ENCODE measurements at places on chromosomes 12 and 14.

DNA sequence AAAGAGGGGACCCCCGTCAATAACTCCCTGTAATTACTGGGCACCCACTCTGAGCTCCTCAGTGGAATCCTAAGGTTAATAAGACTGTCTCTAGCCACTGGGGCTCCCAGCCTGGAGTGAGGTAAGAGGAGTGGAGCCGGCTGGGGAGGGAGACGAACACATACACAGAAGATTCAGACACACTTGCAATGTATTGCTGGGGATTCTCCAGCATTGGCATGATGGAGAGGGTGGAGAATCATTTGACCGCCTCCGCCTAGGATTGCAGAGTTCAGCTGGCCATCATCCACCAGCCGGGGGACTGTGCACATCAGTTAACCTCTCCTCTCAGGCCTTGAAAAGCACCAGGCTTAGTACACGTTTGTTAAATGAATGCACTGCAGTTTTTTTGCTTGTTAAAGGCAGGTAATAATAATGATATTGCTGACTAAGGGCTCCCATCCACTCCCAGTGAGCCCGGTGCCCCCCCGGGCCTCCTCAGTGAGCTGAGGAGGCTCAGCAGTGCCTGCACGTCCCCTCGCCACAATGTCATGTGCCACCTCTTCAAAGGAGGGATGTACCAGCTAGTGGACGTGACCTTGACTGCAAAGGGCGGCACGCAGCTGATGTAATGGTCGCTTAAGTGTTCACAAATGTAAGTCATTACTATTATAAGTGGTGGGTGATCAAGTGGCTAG lies 20.3 kb upstream of the FAIM2 start:
- DNase-seq, result no peak

DNA sequence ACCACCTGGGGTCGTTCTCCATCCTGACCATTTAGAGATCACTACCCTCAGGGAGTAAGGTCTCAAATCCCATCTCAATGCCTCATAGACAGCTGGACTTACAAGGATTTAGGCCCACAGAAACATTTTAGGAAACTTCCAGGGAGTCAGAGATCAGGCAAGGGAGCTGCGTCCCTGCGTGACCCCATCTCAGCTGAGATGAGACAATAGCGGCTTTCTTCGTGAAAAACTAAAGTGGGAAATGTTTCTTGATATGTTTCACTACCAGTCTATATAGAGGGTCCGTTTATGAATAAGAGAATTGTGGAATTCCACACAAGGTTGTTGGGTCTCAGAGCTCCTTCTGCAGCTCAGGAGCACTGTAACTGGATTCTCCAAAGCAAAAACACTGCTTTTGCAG lies 105.1 kb downstream of the VCPKMT start:
- DNase-seq, result no peak

DNA sequence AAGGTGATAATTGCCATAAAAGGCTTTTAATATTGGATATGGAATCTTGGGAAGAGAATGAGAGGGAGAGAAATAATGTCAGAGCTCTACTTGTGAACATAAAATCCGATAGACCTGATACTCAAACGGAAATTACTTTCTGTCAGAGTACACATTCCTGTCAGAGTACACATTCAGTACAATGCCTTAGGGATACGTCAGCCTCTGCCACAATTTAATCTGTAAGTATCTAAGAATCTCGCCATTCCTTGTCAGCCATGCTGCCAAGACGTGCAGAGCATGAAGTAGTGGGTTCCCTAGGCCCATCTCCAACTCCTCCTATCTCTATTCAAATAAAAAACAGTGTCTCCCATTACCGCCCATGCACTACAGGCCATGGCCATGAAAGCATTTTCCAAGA lies 242.6 kb downstream of the CEP128 start:
- no peak for DNase-seq

DNA sequence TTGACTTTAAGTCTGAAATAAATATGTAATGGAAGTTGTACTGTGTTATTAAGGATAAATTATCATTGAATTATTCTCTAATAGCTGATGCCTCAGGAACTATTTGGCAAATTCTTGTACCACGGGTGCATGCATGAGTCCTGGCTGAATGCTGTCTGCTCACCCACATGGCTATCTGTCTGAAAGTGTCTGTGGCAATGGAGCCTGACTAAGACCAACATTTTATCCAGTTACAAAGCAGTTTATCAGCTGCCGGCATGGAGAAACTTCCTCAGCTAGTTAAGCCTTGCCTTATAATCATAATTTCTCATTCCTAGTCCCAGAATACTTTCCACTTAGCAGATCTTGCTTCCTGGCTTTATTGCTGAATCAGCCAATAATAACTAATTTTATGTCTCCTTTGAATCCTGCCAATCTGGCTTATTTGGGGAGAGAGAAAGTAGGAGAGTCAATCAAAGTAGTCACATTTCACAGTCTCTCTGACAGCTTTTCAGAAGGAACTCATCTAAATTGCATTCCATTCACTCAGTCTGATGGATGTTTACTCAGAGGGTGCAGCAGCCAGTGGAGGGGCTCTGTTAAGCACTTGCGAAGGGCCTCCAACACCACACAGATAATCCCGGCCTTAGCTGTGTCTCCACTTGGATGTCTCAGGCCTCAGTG lies 280.6 kb upstream of the CLEC14A start:
- DNase-seq, result peak; percentile 25

- DNase-seq, result no peak
Measured at GRCh38 chr12:91883811-91884210, 261.8 kb downstream of the BTG1 start.

DNA sequence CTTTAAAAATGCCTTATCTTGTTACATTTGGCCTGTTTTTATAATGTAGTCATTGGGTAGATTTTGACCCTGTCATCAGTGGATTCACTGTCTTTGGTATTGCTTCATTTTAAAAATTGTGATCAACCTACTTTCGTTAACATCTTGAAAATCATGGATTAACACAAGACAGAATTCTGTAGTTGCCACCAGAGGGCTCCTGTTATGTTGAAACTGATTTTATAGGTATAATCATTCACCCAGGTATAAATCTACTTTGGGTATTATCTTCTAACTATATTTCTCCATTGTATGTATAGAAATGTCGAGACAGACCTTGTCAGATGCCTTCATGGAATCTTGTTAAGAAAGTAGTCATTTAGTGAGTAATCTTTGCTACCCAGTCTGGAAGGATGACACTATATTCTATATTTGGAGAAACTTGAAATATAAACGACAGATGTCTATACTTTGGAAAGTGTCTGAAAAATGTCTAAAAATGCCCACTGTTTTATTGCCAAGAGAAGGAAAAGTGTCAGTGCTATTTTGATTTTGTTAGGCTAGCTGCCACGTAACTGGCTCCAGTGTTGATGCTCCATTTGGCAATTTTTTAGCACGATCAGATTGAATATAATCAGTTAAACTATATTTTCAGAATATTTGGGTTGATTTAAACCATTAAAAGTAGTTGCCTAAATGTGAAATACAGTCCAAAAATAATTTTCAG lies 129.4 kb downstream of the PELI2 start:
- DNase-seq, result no peak

DNA sequence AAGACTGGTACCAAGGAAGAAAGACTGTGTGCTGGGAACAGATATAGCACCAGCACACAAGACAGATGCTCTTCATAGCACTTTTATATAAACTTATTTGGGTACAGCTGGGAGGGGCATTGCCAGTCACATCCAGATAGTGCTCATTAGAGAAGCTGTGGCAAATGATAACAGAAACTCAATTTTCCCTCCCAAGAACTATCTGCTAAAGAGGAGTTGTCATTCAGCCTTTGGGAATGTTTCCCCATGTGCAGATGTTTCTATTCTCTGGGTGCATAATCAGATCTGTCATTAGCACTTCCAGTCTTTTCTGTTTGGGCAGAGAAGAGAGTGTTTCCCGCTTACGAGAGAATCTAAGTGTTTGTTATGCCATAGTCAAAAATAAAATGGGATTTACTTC lies 714.9 kb upstream of the MDGA2 start:
- no peak for DNase-seq

GRCh38 chr14:50821510-50822464 lies 9.2 kb downstream of the NIN start:
- peak; percentile 14 for DNase-seq

GRCh38 chr14:56514663-56515371 lies 64.8 kb upstream of the TMEM260 start:
- peak; percentile 50 for DNase-seq

GRCh38 chr12:51817027-51817953 lies 31.2 kb downstream of the FIGNL2 start:
- DNase-seq, result no peak

GRCh38 chr12:46300910-46301309 lies 32.1 kb upstream of the SLC38A1 start:
- DNase-seq, result no peak

DNA sequence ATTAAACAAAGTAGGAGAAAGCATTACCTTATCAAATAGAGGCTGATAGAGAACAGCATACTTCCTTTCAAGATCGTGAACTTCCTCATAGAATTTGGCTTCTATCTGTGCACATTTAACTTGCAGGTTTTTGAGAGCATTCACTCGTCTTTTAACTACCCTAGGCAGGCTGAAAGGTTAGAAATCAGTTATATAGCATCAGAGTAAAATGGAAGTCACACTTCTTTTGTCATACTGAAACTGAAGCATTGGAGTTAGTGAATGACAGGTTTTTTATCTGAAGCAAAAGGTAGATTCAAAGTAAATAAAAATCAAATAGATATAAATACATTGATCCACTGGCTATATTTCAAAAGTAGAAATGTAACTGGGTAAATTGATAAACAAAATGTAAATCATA lies 24.4 kb downstream of the NAP1L1 start:
- no peak for DNase-seq

GRCh38 chr14:74732387-74732786 lies 19.4 kb downstream of the FCF1 start:
- no peak for DNase-seq

GRCh38 chr14:57609192-57610075 lies 115.8 kb upstream of the CCDC198 start:
- DNase-seq, result no peak

DNA sequence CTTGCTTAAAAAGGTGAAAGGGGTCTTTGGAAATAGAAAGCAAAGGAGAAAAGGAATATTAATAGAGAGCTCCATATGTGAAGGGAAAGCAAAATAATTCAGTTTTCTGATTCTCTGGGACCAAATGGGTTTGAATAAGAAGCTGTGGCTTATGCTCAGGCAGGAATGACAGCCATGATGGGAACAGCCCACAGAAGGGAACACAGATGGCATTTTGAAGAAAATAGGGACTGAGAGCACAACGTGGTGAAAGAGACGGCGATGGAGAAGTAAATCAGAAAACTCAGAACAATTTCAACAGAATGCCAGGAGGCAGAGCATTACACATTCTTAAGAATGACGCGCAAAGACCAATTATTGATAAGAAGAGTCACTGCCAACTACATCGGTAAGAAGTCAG lies 102.8 kb downstream of the STXBP6 start:
- no peak for DNase-seq

GRCh38 chr12:3564411-3564810 lies 73.4 kb downstream of the PRMT8 start:
- DNase-seq, result no peak

DNA sequence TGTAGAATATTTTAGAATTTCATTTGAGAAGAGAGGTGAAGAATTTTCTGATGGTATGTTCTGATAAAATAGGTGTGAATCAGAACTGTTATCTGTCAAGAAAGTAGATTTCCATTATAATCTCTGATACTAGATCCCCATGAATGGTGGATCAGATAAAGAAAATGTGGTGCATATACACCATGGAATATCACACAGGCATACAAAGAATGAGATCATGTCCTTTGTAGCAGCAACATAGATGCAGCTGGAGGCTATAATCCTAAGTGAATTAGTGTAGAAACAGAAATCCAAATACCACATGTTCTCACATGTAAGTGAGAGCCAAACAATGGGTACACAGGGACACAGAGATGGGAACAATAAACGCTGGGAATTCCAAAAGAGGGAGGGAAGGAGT lies 372.0 kb upstream of the ATP2B1 start:
- no peak for DNase-seq

DNA sequence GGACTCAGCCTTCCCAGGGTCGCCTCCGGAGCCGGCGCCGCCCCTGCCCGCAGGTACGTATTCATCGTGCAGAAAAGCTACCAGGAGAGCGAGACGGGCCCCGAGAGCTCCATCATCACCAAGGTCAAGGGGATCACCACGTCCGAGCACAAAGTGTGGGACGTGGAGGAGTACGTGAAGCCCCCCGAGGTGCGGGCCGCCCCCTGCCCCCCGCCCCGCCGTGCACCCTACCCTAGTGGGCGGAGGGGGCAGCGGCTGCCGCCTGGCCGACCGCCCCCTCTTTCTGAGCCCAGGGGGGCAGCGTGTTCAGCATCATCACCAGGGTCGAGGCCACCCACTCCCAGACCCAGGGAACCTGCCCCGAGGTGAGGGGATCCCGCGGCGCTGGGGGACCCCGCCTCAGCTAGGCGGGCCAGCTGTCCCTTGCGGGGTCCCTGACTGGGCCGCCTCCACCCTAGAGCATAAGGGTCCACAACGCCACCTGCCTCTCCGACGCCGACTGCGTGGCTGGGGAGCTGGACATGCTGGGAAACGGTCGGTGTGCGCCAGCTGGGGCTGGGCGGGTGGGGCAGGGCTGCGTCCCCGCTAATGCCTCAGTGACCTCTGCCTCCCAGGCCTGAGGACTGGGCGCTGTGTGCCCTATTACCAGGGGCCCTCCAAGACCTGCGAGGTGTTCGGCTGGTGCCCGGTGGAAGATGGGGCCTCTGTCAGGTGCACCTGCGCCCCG lies 973 bp downstream of the P2RX2 start:
- DNase-seq, result no peak

DNA sequence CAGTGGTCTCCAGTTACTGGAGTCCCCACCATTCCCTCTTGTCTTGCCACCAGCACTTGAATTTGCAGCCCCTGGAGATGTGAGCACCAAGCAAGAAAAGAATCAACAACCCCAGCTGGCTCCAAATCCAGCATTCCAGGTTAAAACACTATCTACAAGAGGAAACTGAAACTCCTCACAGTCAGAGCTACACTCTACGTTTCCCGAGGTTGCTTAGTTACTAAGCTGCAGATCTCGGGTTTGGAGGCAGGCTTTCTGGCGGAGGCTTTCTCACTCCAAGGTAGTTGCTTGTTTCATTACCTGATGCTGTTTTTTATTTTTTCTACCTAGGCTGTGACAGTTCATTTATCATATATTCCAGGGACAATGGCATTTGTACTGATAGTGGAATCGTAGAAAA lies 248.1 kb downstream of the GLT1D1 start:
- no peak for DNase-seq

DNA sequence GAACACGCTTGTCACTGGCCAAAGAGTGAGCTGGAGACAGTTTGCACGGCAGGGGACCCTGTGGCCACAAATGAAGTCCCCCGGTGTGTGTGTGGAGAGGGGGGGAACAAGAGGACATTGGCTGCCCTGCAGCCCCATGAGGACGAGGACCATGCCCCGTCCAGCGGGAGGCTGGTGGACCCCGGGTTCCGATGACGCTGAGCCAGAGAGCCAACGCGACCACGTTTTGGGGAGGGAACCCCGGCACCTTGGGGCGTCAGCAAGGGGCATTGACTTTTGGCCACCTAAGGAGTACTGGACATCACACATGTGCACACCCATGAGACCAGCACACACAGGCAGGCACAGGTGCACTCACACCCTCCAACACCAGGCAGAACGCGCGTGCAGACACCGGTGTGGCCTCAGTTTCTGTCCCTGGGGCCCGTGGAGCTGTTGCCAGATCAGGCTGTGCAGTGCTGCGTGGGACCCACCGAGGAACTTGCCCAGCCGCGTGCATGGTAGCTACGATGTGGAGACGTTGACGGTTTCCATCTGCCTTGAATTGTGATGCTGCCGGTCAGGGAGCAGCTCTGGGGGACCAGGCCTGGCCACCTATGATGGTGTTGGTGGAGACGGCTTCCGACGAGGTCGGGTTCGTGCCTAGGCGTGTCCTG lies 26.5 kb downstream of the NOC4L start:
- no peak for DNase-seq

- no peak for DNase-seq
Measured at GRCh38 chr12:8784290-8784888, 38.0 kb upstream of the A2ML1 start.

Measured in AG08395 (cell line).